Midbrain (tissue), 1 donor: ENCODE measurements at places on chromosomes 6 and 20.
A peak's percentile ranks its signal among the peaks of the same experiment; 100 is the strongest.

DNA sequence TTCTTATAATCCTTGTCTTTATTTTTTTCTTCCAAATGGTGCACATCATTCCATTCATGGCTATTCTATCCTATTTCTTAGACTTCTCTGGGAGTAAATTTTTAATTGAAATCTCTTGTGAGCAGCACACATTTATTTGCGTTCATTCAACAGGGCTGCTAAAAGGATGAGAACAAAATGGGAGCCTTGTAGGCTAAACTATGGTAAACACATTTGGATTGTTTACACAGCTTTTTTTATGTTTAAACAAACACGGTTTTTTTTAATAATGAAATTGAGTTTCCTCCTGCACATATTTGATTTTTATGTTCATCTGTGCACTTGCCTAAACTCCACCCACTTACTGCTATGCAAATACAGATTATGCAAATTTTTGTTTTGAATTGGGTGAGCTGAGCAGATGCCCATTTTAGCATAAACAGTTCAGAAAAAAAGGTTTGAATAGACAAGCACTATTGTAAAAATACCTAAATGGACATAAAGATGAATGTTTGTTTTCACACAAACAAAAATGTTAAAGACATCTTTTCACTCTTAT is 92.0 kb downstream of the OLIG3 start:
- DNase-seq: no peak

GRCh38 chr6:32635526-32636123 is 1.6 kb upstream of the HLA-DQA1 start:
- DNase-seq: no peak

DNA sequence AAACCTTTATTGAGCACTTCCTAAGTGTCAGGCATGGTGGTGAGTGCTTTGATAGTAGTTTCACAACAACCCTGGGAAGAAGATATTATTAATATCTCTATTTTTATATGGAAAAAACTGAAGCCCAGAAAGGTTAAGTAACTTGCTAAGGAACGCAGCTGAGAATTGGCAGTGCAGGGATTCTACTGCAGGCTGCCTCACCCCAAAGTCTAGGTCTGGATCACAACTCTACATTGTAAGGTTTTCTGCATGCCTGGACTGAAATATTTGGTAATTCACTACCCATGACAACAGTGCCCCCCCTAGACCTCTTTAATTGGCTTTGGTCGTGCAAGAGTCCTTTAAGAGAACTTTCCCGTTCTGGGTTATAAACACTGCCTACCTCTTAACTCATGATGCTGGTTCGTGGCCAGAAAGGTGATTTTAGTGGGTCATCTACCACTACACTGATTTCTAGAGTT is 67.1 kb upstream of the KCNQ5 start:
- no peak for DNase-seq

DNA sequence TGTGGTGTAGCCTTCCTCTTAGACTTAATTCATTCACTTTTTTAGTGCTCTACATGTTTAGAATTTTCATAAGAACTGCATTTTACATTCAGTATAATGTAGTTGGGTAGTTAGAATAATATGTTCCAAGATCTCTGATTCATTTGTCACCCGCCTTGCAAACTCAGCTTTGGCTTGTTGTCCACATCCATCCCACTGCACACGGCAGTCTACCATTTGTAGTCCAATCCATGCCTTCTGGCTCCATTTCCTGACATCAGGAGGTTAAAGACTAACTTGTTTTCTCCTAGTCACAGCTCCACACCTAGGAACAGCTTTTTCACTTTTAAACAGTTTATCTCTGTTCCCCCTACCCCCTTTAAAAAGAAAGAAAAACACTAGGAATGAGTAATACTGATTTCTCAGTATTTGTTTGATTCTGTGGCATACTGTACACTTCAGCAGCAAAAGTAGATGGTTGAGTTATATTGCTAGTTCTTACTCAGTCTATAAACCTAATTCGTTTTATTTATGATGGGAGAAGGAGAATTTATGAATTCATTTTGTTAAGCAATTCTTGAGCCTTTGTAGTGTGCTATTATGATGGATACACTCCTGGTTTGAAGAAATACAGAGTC is 180.9 kb downstream of the ARID1B start:
- DNase-seq: no peak

- DNase-seq: no peak
Observed at GRCh38 chr20:23061734-23062561, 12.5 kb upstream of the THBD start.

- peak; percentile 55 for DNase-seq
Observed at GRCh38 chr20:48697845-48698491, 129.8 kb downstream of the PREX1 start.

DNA sequence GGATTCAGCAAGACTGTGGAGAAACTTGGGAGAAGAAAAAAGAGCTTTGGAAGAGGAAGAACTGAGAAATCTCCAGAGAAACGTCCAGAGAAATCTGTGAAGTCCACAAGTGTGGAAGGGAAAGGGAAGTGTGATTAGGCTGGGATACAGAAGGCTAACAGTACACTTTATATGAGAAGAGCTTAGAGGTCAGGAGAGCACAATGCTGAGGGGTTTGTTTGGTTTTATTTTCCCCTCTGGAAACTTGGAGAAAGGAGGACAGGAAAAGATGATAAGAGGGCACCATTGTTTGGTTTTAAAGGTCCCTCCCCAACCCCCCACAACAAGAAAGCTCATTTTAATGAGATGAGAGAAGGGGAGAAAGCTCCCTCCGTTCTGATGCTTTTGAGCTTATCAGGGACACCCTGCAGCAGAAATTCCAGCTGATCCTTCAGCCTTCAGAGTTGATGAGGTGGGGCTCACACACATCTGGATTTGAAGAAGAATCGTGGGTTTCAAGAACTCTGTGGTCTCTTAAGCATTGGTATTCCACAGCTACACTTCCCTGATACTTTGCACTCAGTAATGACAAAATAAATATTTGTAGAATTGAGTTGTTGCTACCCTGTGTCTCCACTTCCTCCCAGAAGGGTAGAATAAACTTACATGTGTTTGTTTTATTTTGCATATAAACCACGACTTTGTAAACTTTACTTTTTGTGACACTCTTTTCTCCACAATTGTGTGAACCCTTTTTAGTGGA is 1.9 kb downstream of the NT5E start:
- DNase-seq: no peak

- no peak for DNase-seq
Observed at GRCh38 chr20:47099825-47100441, 205.3 kb downstream of the EYA2 start.

DNA sequence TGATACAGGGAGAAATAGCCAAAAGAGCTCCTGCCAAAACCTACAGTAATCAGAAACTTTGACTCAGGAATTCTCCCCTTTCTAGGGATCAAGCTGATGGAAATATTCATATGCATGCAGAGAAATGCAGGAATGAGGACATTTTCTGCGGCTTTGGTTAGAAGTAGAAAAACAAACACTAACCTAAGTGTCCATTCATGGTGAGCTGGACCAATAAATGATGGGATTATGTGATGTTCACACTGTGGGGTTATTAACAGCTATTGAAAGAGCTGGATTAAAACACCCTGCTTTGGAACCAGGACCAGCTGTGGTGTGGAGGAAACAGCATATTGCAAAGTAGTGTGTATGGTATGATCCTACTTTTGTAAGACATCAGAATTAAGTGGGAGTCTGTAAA is 143.1 kb downstream of the SYCP2 start:
- DNase-seq: no peak

- DNase-seq: no peak
Observed at GRCh38 chr6:66986940-66987339, 1279.9 kb upstream of the EYS start.

DNA sequence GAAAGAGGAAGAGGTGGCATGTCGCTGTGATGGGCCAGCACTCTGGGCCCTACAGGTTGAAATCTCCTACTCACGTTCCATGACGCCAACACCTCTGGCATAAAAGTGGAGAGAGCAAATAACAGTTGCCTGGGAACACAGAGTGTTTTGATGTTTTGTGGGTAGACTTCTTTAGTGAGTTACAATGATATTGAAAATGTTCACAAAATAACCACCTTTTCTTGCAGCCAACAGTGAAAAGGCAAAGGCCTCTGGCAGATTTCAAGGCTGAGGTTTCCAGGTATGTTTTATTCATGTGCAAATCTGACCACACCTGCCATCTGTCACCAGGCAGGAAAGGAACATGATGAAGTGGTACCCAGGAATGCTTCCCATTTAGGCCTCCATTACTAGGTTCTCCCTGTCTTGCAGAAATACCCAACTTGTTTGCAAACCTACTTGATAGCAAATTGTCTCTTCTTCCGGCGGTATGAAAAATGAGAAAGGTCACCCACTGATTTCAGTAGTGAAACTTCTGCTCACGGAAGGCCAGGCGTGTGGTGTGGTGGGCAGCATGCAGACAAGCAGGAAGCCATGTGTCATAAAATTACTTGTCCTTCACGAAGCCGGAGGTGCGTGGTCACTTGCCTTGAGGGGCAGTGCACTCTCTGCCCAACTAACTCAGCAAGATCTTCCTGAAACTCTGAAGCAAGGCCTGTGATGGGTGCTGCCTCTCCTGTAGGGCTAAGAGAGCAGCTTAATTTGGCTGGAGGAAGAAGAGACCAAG is 299.1 kb upstream of the PRDM1 start:
- DNase-seq: no peak

DNA sequence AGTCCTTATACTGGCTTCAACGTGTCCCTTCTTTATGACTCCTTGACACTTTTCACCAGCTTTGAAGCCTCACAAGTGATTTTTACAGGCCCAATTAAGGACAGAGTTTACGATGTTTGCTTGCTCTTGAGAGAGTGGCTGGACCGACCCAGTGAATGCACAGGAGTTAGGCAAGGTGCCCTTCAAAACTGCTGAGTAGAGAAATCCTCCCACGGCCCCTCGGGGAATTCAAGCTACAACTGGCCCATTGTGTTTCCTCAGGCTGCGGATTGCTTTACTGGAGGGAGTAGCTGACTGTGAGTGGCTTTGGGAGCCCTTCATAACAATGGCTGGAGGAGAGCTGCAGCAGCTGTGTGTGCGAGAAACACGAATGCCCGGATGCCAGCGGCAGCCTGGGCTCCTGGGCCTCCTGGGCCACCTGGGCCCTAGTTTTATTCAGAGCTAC is 50.0 kb downstream of the SGK1 start:
- DNase-seq: peak; percentile 73

DNA sequence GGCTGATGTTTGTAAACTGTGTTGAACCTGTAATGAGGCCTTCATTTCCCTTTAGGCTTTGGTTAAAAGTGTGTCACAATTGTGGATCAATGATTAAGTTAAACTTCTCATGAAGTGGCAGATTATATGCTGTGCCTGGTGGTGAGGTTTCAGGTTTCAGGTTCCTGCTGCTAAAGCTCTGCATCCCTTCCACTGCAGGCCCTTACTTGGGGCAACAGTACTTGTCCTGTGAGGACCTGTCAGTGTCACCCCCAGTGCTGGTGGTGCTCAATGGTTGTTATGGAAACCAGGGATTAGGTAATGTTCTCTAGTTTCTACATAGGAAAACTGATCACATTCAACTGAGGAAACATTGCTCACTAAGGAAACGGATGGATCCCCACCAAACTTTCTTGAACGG is 18.5 kb downstream of the RPP21 start:
- DNase-seq: no peak

- DNase-seq: no peak
Observed at GRCh38 chr20:10565191-10565921, 108.4 kb downstream of the JAG1 start.

DNA sequence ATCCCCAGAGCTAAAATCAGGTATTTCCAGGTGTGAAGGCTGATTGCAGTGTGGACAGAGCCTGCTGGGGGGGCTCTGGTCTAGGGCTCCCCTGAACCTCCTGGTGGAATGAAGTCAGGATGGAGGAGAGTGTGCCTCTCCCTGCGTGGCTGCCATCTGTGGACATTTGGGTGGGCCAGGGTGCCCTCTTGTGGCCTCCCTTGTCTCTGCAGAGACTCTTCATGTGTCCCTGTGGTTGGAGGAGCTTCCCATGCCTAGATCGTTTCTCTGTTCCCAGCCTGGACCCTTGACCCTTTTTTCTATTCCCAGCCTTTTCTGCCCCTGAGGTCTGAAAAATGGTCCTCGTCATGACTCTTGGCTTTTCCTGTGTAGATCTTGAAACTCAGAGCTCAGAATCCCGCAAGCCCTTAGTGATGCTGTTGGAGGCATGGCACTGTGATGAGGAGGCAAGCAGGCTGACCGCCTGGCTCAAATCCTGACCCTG is 9.9 kb upstream of the PSMF1 start:
- DNase-seq: peak; percentile 4

GRCh38 chr20:41355192-41355591 is 11.4 kb downstream of the EMILIN3 start:
- no peak for DNase-seq

DNA sequence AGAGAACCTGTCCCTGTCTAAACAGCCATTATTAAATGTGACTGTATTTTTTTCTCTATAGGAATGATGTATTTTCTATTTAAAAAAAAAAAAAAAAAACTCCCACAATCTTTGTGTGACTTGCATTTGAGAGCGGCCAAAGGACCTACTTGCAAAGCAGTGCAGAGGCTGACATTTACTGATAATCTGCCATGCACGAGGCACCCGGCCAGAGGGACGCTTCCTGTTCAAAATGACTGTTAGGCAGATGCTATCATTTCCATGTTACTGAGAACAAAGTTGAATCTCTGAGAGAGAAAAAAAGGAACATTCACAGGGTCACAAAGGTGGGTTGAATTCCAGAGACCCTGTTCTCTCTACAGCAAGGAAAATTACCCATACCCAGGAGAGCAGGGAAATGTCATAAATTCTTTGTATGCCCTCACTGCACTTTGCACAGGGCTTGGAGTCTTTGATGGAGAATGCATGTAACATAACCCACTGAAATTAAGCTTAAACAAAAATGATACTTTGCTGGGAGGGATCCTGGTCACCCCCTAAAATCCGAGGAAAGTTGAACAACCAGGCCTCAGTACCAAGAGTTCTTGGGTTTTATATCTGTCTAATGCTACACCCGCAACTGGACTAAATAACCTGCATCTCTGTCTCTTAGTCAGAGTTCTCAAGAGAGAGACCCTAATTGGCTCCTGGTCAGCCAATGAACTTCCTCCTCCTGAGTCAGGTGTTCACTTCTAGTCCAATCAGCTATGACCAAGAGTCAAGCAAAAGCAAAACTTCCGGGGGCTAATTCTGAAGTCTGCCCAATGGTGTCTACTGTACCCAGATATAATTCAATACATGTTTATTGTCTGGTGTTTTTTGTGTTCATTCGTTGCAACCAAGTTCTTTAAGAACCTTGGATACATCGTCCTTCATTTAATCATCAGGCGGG is 61.2 kb downstream of the GCLC start:
- peak; percentile 69 for DNase-seq

- DNase-seq: no peak
Observed at GRCh38 chr6:15952231-15953151, 176.4 kb upstream of the MYLIP start.

DNA sequence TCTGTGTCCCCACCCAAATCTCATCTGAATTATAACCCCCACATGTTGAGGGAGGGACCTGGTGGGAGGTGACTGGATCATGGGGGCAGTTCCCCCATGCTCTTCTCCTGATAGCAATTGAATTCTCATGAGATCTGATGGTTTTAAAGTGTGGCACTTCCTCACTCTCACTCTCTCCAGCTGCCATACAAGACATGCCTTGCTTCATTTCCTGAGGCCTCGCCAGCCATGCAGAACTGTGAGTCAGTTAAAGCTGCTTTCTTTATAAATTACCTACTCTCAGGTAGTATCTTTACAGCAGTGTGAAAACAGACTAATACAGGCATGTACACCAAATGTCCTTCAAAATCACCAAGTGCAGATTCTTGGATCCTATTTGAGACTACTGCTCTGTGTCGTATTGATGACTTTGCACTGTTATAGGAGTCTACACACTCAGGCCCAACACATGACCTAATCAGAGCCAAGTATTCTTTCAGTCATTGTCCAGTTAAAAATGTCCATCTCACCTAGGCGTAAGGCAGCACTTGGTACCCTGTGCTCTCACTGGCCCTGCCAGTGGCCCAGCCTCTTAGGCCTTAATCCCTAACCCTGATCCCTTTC is 52.8 kb upstream of the UST start:
- DNase-seq: no peak
